ENCODE measurements at places on chromosomes 5 and 9.

GRCh38 chr5:58054018-58054417 is 405.9 kb downstream of the PLK2 start:
- no peak for DNase-seq

- no peak for DNase-seq
These were observed 194.8 kb downstream of the PDZD2 start for GRCh38 chr5:31833710-31834109.

GRCh38 chr5:160385496-160385895 is 14.4 kb downstream of the FAM200C start:
- no peak for DNase-seq

DNA sequence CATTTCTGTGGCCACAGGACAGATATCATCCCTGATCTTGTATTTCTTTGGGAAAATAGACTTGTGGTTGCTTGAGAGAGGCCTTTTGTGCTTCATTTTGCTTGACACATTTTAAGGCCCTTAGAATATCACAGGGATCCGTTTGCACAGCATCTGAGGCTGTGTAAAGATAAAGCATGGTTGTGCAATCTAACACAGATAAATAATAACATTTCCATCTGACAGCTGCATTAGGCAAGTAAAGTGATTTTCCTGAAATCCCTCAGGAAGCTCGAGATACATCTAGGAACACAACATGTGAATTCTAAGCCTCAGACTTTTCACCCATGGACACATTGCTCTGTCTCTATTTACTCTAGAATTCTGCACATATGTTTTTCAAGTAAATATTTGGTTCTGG is 212.8 kb upstream of the ADAMTSL1 start:
- DNase-seq, result no peak

GRCh38 chr9:133738640-133739225 is 581 bp upstream of the SARDH start:
- no peak for DNase-seq

GRCh38 chr5:95959051-95959887 is 2.4 kb downstream of the ELL2 start:
- DNase-seq, result no peak

GRCh38 chr5:179841621-179842020 is 17.0 kb downstream of the MRNIP start:
- DNase-seq, result no peak

DNA sequence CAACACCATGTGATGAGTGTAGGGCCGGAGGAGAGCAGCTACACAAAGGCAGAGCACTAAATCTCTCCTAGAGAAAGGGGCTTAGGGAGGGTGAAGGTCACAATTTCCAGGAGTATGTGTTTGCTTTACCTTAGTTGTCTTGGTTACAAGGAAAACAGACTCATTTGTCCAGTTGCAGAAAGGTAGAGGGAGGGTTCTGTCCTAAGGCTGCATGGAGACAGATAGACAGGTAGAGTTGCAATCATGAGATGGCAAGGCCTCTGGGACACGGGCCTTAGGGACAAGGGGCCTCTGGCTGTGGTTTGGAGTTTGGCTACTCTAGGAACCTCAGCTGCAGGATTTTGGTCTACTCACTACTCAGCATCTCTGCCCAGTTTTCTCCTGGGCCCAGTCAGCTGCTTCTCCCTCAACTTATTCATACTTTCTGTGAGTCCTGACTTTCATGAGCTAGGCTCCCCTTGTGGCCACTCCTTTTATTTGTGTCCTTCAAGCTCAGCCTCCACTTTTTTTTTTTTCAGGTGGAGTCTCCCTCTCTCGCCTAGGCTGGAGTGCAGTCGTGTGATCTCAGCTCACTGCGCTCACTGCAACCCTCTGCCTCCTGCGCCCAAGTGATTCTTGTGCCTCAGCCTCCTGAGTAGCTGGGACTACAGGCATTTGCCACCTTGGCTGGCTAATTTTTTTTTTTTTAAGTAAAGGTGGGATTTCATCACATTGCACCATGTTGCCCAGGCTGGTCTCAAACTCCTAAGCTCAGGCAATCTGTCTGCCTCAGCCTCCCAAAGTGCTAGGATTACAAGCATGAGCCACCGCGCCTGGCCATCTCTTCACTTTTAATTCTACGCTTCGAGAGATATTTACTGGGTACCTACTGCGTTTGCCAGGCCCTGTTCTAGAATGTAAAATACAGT is 76.6 kb downstream of the PTPDC1 start:
- no peak for DNase-seq

All from stimulated activated CD8-positive, alpha-beta memory T cell treated with anti-CD3 and anti-CD28 coated beads, Interleukin-4, amount 100 ng/mL, for 1 hour (primary cell).